ENCODE measurements at places on chromosomes 3 and 15.

- no peaks in the 10 kb centered on the region for H3K36me3 ChIP-seq
- DNase-seq: no peak
- no peaks in the 10 kb centered on the region for H3K27me3 ChIP-seq
- H3K4me3 ChIP-seq: no peak overlapping the region
- H3K27ac ChIP-seq: no peak overlapping the region
- H3K4me1 ChIP-seq: no peaks in the 10 kb centered on the region
Observed at GRCh38 chr15:54206586-54207321, 228.5 kb downstream of the UNC13C start.

DNA sequence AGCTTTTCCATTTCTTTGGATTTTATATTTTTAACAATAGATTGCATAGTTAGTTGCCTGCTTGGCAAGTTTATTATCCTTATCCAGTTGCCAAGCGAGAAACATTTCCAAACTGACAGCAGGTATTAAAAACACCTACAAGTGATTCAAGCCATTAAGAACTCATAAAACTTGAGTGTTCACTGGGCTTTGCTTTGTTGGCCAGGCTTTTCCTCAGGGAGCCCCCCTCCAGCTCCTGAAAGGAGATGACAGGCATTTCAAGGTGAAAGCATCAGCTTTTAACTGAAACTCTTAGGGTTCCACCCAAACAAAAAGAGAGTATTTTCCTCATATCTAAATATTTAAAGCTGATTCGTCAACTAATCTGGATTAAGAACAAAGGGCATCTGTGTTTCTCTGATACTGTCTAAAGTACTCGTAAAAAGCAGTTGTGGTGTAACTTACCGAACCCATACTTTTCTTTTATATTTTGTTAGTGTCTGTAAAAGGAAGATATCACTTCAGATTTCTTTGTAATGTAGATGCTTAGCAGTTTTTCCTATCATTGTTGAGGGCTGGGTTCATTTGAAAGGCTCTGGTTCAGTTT lies 363.4 kb downstream of the OTOL1 start:
- peaks cover 9% of the 10 kb centered on the region for H3K4me1 ChIP-seq
- H3K36me3 ChIP-seq: no peaks in the 10 kb centered on the region
- DNase-seq: no peak
- no peak overlapping the region for H3K4me3 ChIP-seq

DNA sequence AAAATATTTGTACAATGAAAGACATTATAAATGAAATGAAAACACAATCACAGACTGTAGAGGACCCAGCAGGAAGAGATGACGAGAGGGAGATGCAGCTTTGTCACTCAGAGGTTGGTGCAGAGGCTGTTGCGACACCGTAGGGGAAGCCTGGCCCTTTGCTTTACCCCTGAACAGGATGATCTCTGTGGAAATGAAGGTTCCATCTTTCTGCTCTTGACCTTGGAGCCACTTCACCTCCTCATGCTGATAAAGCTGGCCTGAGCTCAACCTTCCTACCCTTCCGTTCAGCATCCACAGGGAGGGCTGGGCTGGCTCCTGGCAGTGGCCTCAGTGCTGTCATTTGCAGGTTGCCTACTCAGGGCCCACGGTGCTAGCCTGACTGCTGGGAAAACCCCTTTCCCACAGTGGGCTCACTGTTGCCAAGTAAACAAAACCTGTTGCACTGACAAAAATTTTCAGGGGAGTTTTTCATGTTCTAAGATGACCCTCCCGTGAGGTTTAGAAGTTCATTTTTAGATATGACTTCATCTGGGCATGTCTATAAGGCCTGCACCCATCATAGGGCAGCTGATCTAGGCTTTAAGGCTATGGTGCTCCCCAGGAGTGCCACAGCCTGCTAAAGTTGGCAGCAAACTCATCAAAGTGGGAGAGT lies 3.0 kb upstream of the CD80 start:
- H3K27ac ChIP-seq: no peak overlapping the region
- no peak overlapping the region for H3K4me3 ChIP-seq
- no peaks in the 10 kb centered on the region for H3K36me3 ChIP-seq
- DNase-seq: no peak
- peaks cover 7% of the 10 kb centered on the region for H3K27me3 ChIP-seq

DNA sequence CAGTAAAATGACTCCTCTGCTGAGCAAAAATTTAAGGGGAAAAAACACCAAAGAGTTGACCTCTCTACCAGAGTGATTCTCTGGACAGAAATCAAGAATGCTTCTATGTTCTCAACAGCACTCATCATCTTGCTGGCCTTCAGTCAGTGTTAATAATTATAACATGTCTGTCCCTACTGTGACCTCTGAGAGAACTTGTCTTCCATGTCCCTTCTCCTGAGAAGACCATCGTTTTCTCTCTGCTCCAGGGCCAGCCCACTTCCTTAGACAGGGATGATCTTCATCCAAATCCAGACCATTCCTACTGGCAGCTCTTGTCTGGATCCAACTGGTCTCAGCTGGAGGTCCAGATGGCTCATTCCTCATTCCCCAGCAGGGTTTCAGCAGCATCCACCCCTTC lies 139.0 kb upstream of the NECTIN3 start:
- no peak overlapping the region for H3K4me3 ChIP-seq
- H3K36me3 ChIP-seq: no peaks in the 10 kb centered on the region
- H3K27me3 ChIP-seq: no peaks in the 10 kb centered on the region
- no peaks in the 10 kb centered on the region for H3K4me1 ChIP-seq
- DNase-seq: no peak
- no peak overlapping the region for H3K27ac ChIP-seq

- no peak overlapping the region for H3K27ac ChIP-seq
- H3K27me3 ChIP-seq: no peaks in the 10 kb centered on the region
- H3K36me3 ChIP-seq: no peaks in the 10 kb centered on the region
- no peak overlapping the region for H3K4me3 ChIP-seq
- no peak for DNase-seq
- peaks cover 10% of the 10 kb centered on the region for H3K4me1 ChIP-seq
Observed at GRCh38 chr3:130480736-130481135, 36.2 kb upstream of the COL6A6 start.

All from mesothelial cell of epicardium (in vitro differentiated cells).